ENCODE measurements at places on chromosomes 6 and 20. TPM values are rescaled to one million over a fixed set of nuclear protein-coding genes. Genes with fewer than 3 reads are reported as not detected.

The GCM1 gene
- not detected for total RNA-seq

The HUS1B gene
- total RNA-seq, result 1.1 TPM

The CEP162 gene
- total RNA-seq, result 15.7 TPM

GRCh38 chr6:579339-579738 is 77.6 kb downstream of the HUS1B start:
- DNase-seq, result no peak

- no peak for DNase-seq
These were observed 56.3 kb downstream of the THEMIS start for GRCh38 chr6:127844529-127844928.

GRCh38 chr6:153301602-153302001 is 170.5 kb upstream of the RGS17 start:
- no peak for DNase-seq

- DNase-seq, result no peak
These were observed 17.3 kb downstream of the PPP1R3G start for GRCh38 chr6:5102267-5102970.

DNA sequence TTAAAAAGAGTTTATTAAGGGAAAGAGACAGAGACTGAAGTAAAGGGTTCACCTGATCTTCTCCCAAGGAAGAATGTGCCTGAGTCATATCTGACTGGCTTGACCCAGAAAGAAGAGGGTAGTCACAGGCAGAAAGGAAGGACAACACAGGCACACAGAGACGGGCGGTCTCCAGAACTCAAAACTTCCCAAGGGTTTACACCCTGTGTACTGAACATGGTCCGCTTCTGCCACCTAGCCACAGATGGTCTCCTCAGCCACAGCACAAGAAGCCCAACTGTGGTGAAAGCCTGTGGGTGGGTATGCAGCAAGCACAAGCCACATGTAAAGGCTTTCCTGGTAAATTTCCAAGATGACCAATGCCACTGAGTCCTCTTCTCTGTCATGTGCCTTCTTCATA is 17.2 kb downstream of the UNC5CL start:
- DNase-seq, result no peak

The SIGLEC1 gene
- not detected for total RNA-seq

The KIFC1 gene
- total RNA-seq, result 14.8 TPM

GRCh38 chr6:2426561-2427340 is 181.3 kb upstream of the GMDS start:
- no peak for DNase-seq

DNA sequence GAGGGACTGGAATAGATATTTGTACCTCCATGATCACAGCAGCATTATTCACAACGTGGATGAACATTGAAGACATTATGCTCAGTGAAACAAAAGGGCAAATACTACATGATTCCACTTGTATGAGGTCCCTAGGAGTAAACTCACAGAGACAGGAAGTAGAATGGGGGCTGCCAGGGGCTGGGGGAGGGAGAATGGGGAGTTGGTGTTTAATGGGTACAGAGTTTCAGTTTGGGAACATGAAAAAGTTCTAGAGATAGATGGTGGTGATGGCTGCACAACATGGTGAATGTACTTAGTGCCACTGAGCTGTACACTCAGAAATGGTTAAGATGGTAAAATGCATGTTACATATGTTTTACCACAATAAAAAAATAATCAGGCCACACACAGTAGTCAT is 164.3 kb upstream of the RREB1 start:
- no peak for DNase-seq

DNA sequence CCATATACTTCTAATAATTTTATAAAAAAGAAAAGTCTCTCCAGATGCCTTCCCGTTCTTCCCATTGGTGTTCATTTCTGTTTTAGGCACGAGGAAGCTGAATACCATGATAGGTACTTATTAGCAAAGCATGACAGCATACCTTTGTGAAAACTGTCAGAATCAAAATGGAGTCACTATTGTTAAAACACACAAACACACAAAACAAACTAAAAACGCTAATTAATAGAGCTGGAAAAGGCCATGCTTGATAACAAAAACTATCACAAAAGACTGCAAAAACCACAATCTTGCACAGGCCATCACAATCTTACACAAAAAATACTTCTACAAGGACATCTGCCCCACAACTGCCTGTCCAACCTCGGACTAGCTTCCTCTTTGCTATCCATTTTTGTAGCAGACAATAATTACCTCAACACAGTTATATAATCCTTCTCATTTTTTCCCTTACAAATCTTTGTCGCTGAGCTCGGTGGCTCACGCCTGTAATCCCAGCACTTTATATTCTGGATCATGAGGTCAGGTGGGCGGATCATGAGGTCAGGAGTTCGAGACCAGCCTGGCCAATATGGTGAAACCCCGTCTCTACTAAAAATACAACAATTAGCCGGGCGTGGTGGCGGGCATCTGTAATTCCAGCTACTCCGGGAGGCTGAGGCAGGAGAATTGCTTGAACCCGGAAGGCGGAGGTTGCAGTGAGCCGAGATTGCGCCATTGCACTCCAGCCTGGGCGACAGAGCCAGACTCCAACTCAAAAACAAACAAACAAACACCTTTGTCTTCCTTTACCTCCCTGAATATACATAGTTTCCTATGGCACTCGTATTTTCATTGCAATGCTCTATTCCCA is 3.2 kb upstream of the ABT1 start:
- DNase-seq, result no peak

GRCh38 chr6:55445648-55446204 is 118.5 kb downstream of the GFRAL start:
- no peak for DNase-seq

DNA sequence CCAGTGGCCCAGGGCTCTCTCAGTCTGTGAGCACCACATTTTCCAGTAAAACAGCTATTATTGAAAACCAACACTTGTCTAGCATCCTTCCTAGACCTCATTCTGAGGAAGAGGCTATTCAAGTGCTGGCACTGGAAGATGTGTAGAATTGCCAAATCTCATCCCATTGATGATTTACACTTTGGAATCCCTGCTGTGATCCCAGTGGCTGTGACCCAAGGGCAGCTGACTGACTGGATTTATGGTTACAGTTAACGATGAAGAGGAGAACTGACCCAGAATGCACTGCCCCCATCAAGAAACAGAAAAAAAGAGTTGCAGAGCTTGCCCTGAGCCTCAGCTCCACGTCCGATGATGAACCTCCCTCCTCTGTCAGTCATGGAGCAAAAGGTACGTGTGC is 2.4 kb downstream of the CMTR1 start:
- DNase-seq, result no peak

DNA sequence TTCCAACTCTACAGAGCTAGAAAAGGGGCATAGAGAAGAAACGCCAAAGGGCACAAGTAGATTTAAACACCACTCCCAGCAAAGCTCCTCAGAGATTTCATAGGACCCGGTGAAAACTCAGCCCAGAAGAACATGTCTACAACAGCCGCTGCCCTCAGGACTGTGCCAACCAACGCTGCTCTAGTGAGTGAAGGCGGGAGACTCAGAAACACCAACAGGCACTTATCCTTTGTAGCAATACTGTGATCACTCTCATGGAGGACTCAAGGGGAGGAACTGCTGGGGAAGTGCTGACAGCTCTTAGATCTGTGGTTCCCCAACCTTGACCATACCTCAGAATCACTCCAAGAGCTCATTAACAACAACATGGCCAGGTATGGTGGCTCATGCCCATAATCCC is 39.5 kb downstream of the STAU1 start:
- no peak for DNase-seq

The OR2B6 gene
- total RNA-seq, result not detected

DNA sequence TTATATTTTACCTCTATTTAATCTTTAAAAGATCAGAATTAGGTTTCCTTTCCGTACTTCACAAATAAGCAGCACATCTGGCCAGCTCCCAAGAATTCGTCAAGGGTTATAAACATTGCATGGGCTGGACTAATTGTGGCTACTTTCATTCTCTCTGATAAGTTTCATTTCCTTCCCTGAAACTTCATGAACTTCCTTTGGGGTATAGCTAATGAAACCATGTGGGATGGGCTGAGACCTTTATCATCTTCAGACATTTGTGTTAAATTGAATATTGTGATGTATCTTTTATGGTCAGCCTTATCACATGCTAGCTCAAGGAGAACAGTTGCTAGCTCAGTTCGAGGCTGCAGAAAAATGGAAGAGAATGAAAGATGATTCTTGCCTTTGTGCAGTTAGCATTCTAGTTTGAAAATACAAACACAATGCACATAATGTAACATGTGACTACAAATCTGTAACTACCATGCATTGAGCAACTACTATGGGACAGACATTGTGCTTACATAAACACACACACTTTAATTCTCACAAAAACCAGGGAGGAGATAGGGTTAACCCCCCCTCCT is 1.7 kb upstream of the GMPR start:
- DNase-seq, result no peak

The GNAS-AS1 gene
- 11.7 TPM for total RNA-seq

The HLA-DRB1 gene
- 0.34 TPM for total RNA-seq

DNA sequence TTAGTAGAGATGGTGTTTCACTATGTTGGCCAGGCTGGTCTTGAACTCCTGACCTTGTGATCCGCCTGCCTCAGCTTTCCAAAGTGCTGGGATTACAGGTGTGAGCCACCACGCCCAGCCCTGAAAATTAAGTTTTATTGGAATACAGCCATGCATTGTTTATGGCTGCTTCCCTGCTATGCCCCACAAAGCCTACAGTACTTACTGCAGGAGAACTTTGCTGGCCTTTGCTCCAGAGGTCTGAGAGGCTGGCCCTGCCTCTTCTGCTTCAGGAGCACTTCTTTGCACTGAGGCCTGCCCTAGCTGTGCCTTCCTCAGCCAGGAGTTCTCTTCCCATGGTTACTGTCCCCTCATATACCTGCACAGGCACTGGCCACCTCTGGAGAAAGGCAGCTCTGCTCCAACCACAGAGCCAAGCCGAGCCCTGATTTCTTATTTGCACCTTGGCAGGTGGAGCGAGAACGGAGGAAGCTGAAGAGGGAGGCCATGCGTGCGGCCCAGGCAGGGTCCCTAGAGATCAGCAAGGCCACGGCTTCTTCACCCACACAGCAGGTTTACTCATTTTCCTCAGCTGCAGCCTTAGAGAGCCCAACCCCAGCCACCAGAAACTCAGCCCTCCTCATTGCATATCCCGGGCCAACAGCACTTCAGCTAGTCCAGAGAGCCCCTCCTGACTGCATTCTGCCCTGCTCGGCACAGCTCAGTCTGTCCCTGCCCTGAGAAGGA is 20.8 kb downstream of the C20orf173 start:
- no peak for DNase-seq

The MROH8 gene
- 2.6 TPM for total RNA-seq

DNA sequence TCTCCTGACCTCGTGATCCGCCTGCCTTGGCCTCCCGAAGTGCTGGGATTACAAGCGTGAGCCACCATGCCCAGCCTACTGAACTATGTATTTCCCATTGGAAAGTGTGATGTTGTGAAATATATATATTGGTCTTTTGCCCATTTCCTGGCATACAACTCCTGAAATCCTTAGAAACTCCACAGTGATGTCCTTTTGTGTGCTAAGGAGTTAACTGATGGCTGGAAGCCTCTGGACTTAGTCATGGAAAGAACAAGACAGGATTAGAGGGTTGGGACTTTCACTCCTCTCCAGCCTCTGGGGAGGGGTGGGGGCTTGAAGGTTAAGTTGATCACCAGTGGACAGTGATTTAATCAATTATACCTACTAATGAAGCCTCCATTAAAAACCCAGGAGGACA is 7.1 kb downstream of the PANK2 start:
- no peak for DNase-seq

DNA sequence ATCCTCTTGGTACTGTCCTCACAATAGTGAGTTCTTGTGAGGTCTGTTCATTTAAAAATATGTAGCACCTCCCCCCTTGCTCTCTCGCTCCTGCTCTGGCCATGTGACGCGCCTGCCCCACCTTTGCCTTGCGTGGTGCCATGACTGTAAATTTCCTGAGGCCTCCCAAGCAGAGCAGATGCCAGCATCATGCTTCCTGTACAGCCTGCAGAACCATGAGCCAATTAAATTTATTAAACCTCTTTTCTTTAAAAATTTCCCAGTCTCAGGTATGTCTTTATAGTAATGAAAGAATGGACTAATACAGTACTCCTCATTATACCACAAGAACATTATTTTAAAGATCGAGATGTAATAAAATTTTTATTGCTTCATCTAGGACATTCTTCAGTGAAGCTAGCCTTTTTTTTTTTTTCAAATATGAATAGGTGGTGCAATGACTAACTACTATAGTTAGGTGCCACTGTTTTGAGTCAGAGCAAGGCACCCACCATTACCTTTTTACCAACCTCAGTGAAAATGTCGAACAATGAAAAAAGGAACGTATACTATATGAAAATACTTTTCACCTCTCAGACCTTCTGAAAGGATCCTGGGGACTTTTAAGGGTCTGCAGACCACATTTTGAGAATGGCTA is 191.1 kb upstream of the SGK1 start:
- no peak for DNase-seq

DNA sequence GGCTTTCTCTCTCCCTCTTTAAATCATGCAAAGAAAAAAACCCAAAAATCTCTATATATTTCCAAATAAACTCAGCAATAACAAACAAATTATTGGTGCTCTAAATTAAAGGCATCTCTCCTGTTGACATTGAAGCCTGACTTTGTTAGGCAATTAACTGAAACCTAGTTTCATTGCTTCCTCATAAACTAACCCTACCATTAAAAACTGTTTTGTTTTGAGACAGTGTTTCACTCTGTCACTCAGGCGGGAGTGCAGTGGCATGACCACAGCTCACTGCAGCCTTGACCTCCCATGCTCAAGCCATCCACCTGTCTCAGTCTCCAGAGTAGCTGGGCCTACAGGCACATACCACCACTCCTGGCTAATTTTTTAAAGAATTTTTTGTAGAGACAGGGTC is 34.9 kb downstream of the PIGU start:
- no peak for DNase-seq

All from glutamatergic neuron (in vitro differentiated cells).